ENCODE measurements at places on chromosomes 4 and X.
A peak's percentile ranks its signal among the peaks of the same experiment; 100 is the strongest.

DNA sequence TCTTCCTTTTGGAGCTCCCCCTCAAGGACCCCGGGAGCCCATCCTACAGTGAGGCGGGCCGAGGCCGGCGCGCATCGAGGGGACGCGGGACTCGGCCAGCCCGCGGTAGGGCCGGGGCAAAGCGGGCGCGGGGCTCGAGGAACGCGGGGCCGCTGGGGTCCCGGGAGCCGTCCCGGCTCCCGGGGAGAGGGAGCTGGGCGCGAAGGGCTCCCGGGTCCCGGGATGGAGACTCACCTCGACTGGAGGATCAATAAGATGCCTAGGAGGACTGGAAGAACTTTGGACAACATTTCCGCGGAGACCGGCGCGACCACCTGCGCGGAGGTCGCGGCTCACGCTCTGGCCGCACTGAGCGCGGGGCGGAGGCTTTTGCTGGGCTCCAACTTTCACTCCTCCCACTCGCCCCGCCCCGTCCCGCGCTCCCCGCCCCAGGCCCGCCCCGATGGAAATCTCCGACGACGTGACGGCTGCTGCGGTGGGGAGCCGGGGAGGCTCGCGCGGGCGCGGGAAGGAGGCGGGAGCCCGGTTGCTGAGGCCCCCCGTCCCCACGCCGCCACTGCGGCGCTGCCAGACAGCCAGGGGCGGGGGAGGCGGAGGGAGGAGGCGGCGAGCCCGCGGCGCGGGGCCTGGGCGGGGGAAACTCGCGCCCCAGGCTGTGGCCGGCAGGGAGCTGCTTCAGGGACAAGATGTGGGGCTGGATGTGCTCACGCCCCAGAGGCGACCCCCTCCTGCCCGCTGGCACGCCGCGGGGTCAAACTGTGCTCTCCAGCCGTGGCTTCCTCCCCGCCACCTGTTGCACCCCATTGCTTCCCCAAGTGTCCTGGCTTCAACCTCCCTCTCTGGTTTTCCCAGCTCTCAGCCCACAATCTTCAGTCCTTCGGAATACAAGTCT, at the start of gene GABRE:
GABRE (minus strand) TSS at position 341 of the 892 bp plus-strand sequence; CDS start at position 290, 51 bp downstream.
- DNase-seq = no peak

DNA sequence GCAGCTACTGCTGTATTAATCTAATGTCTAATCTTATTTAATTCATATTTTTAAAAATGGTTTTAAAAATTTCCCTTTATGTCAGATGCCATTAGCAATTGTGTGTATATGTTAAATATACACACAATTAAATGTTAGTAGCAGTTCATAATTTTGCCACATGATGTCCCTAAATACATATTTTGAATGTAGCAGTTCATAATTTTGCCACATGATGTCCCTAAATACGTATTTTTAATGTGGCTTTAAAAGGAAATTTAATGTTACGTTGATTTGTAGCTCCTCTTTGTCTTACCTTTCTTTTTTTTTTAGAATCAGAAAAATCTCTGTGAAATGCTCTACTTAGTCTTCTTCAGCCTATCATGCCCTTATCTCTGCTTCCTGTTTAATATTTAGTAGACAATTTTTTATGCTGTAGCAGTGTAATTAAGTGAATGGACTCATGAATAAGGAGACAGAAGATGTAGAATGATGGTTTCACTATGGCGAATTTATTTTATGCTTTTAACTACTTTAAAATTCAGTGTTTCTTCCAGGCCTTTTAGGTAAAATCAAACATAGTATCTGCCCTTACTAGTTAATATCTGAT, 26.1 kb downstream of the RBM46 start:
- no peak for DNase-seq

- no peak for DNase-seq
Observed at GRCh38 chr4:140808256-140808655, 52.1 kb upstream of the TBC1D9 start.

DNA sequence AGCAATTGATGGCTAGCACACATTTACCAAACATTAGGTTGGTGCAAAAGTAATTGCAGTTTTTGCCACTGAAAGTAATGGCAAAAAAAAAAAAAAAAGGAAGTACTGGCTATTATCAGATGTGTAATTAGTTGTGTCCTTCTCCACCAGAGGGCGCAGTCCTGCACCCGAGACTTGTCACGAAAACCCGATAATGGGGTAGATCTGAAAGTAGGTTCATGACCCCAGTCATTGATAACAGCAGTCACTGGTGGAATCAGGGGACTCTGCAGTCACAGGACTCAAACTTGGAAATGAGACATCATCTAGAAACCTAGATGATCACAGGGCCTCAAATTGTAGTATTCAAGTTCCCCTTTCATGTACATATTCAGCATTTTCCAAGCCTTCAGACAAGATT, 13.1 kb upstream of the ACOT9 start:
- DNase-seq = peak; percentile 40

- DNase-seq = no peak
Observed at GRCh38 chrX:8288590-8288989, 117.5 kb upstream of the VCX2 start.

DNA sequence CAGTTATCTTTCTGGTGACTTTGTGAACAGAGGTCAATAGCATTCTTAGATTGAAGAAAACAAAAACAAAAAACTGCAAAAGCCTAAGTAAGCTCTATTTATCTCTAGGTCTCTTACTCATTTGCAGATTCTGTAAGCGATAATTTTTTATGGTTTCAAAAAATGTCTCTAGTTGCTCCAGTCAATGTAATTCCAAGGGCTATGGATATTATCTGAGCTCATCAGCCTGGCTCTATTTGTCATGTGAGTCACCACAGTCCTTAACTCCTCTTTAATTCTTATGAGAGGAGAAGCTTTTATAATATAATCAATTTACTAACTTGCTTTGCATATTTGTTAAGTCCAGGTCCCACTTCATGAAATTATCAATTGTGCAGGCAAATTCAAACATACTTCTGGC, 79.1 kb downstream of the NPFFR2 start:
- no peak for DNase-seq

DNA sequence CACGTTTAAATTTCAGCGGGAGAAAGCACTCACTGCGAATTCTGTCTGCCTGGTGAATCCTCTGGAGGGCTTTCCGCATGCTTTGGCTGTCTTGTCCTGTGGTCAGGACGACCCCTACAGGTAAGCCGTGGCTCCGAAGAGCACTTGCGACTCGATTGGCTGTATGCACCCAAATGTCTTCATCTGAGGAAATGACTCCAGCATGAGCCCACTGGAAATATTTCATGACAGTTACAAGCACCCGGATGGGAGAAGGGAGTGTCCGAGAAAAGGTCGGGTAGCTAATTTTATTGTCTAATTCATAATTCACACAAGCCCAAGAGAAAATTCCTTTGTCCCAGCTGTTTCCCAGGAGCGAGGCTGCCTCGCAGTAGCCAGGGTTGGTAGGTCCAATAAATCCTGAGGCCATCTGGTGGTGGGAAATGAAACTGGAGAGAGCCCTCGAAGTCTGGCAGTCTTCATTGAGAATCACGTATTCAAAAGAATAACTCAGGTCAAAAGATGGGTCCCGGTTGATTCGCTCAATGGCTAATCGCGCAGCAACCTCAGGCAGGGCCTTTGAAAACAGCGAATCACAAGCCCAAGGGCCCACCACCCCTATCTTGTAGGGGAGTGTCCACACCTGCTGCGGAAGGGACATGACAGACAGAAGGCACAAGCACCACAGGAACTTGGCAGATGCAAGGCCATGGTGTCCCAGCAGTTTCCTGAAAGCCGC, 6.6 kb downstream of the GUCY2F start:
- DNase-seq = no peak

- no peak for DNase-seq
Observed at GRCh38 chrX:70013466-70014381, 36.0 kb downstream of the AWAT2 start.

DNA sequence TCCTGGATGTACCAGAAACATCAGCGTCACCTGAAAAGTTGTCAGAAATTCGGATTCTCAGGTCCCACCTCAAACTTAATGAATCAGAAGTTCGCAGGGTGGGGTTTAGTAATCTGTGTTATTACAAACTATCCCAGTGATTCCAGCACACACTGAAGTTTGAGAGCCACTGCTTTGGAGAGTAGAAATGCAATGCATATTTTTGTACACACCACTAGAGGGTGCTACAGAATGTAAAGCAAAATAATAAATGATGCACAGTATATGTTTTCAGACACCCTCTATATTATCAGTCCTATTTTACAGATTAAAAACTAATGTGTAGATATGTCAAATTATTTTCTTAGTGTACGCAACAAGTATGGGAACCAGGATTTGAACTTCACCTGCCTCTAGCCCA, 2.4 kb upstream of the MORF4L2 start:
- no peak for DNase-seq

- DNase-seq = no peak
Observed at GRCh38 chrX:145553702-145554101, 263.9 kb upstream of the SLITRK2 start.

- no peak for DNase-seq
Observed at GRCh38 chr4:125428832-125429231, 114.1 kb downstream of the FAT4 start.

DNA sequence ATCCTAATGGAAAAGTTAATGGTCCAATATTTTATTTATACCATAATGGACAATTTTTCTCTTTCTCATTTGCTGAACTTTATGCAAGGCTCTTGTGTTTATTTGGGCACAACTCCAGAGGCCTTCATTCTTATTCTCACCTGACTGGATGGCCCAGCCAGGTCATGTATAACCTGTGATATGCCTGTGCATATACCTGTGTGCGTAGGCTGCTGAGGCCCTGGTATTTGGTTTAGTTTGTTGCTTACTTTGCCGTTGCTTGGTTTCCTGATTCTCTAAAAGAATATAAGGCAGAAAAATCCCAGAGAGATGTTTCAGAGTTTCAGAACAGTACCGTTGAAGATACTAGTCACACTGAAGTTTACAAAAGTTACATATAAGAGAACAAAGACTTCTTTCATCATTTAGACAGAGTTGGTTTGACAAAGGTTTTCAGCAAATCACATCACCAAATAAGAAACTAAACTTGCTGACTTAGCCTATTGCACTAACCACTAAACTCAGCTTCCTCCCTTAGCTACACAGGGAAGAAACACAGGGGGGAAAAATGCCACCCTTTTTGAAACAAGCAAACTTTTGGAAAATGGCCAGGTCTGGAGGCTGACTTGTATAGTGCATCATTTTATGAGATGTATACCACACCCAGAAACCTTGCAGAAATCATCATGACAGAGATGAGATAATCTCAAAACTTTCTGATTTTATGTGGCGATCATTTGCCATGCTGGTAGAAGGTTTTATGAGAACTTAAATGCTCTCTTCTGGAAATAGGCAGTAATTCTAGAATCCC, 248.5 kb downstream of the GRIA3 start:
- DNase-seq = no peak

GRCh38 chrX:56233100-56233499, 944 bp downstream of the KLF8 start:
- DNase-seq = no peak

DNA sequence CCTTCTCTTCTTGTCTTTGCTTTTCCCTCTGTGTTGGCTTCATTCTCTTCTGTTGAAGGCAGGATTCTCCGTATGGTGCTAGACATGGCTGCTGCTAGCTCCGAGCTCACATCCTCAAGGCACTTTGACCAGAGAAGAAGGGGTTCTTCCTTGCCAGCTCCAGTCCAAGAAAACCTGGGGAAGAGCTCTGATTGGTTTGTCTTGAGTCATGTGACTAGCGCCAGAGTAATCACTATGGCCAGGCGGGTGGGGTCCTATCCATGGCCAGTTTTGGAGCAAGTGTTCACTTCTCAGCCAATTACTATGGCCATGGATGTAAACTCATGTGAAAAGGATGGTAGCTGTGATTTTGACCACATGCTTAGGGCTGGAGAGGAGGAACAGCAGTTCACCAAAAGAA, 74.2 kb downstream of the CT47B1 start:
- DNase-seq = no peak

GRCh38 chr4:53498706-53499105, 92.6 kb downstream of the LNX1 start:
- DNase-seq = no peak

GRCh38 chr4:41375561-41375960, 118.8 kb downstream of the UCHL1 start:
- DNase-seq = no peak

DNA sequence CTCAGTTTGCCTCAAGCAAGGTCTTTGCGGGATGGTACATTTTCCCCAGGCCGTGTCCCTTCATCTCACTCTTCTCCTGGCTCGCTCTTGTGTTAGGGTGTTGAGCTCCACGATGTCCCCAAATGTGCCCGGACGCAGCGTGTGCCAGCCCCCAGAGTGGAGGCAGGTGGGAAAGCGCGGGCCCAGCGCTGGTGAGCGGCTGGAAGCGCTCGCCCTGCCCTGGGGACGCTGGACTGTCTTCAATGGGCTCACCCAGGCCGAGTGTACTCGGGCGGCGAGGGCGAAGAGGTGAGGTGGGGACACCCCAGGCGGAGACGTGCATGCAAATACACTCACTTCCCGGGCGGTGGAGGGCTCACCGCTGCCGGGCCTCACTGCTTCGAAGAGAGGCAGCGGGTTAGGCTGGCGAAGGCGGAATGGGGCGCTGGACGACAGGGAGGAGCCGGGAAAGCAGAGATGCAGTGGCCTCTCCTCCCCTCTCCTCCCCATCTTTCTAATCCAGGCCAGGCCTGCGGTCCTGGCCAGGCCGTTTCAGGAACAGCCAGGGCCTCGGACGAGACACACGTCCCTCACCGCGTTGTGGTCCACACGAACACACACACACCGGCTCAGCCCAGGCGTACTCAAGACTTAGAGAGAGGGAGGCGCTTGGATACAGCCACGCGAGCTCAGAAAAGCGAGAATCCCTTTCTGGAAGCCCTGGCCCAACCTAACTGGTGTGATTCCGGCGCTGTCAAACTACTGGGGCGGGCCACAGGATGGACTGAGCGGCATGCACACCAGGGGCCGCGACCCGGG, 2.2 kb downstream of the NKX6-1 start:
- DNase-seq = no peak

DNA sequence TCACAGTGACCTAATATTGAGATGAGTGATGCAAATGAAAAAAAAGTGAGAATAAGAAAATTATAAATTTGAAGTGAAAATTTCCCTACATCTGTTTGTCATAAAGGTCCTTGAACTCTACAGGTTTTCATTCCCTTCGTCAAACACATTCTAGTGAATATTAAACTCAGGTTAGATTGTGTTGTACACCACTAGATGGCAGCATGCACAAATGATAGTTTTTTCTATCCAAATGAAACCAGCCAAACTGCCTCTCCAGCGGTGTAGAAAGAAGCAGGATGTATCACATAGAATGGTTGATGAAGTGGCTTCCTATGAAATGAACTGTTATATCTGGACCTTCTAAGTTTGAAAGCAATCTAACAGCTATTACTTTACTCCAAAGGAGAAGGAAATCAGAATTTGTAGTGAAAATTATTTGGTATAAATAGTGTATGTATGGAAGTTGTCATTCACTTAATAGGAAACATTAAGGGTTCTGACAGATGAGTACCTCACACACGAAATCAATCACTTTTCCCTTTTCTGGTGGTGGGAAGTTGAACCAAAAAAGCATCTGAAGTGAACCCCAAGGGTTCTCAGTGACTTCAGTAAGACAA, 382.7 kb downstream of the UNC5C start:
- no peak for DNase-seq

DNA sequence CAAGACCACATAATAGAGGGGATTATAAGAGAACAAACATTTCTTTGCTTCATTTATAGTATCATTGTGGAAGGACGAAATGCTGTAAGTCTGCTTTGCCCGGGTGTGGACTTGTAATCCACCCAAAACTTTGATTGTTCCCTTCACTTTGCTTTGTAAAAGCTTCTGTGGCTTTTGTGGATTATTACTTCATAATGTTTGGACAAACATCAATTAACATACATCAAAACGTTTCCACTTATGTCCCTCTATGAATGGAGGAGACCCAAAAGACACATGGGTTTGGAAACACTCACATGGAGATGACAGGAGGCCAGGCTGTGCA, 415.4 kb downstream of the SPRY1 start:
- no peak for DNase-seq

Data from GM12892 (cell line).